ENCODE measurements at places on chromosomes 1 and 21.

- DNase-seq: no peak
These were observed 19.5 kb upstream of the DDR2 start for GRCh38 chr1:162612606-162613400.

DNA sequence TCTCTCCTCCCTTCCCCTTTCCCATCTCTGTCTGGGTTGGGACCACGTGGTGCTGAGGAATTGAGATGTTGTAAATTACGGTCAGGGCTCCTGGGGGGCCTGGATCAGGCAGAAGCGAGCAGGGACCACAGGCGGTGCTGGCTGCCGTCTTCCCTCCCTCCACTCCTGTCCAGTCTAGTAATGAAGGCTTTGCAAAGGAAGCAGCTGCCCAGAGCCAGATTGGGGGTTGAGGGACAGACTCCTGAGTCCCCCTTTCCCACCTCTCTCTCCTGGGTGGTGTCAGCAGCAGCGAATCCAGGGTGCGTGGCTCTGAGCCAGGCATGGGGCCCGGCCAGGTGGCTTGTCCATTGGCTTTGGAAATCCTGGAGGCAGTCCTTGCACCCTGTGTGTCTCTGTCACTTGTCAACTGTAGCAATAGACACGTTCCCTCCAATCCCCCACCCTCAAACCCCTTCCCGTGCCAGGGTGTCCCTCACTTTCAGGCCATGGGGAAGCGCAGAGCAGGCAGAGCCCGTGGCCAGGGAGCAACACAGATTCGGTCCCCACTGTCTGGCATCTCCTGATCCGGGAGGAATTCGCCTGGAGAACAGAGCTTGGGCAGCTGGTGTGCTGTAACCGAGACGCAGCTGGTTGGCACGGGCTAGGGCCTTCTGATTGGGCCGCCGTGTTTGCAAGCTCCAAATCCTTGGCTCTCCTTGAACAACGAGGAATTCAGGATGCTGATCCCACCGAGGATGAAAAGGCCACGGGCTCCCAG lies 64.8 kb upstream of the WNT4 start:
- DNase-seq: peak; percentile 83

DNA sequence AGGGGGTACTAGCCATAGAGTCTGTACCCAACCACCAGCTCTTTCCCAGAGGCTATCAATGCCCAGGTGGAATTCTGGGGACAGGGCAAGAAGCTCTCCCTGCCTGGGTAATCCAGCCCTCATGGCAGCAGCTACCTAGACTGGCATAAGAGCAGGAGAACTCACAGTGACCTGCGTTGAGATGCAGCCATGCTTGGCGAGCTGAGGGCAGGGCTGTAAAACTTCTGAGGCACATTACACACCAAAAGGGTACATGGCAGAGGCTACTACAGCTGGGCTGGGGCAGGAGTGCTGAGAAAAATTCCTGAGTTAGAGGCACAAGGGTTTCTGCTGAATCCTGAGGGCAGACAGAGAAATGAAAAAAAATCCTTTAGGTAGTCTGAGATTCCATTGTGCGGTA lies 927.9 kb upstream of the B3GALT2 start:
- DNase-seq: no peak

GRCh38 chr1:32703479-32704291 lies 1.1 kb upstream of the SYNC start:
- DNase-seq: peak; percentile 84

GRCh38 chr1:169151338-169151837 lies 44.9 kb downstream of the ATP1B1 start:
- no peak for DNase-seq

DNA sequence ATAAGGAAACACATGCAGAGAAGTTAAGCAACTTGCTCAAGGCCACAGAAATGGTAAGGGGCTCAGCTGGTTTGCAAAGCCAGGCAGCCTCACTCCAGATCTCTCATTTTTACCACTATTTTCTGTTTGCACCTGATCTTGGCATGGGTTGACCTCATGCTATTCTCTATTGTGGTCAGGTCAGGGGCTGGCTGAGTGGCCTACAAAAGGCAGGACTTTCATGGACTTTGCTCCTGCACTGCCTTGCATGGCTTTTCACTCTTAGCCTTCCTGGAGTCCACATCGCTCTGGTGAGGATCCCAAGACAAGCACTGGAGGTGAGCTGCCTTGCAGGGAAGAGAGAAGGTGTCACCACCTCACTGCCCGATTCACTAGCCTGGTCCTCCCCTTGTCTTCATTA lies 56.8 kb upstream of the CSF3R start:
- no peak for DNase-seq

- no peak for DNase-seq
These were observed 647.7 kb downstream of the LTN1 start for GRCh38 chr21:28344985-28345384.

DNA sequence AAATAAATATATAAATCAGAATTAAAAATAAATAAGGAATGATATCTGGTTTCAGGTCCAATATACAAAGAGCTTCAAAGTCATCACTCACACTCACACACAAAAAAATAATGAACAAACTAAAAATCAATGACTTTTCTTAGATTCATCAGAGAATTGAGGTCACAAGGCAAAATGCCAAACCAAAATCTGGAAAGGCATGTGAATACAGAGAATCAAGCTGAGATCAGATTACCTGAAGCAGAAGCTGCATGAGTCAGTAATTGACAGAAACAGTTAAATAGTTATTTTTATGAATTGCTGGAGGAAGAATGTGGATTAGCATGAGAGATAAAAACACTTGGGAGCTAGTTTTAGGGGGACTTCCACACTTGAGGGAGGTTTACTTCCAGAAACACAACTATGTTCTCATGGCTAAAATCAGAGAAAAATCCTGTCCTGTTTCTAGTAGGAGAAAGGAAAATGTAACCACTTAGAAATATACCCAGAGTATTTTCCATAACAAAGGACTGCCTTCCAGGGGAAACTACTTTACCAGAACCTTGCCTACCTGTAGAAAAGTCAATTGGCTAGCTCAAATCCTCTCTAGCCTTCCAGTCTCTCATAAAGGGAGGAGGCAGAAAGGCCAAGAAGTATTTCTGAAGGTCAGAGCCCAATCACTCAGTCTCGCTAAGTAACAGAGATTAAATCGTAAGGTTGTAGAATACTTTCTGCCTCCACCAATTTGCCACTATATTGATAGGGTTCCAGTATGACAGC lies 536.6 kb upstream of the NR5A2 start:
- DNase-seq: no peak

- DNase-seq: no peak
These were observed 63.4 kb upstream of the STUM start for GRCh38 chr1:226485192-226485591.

GRCh38 chr21:38474124-38474523 lies 24.2 kb downstream of the ERG start:
- DNase-seq: no peak

DNA sequence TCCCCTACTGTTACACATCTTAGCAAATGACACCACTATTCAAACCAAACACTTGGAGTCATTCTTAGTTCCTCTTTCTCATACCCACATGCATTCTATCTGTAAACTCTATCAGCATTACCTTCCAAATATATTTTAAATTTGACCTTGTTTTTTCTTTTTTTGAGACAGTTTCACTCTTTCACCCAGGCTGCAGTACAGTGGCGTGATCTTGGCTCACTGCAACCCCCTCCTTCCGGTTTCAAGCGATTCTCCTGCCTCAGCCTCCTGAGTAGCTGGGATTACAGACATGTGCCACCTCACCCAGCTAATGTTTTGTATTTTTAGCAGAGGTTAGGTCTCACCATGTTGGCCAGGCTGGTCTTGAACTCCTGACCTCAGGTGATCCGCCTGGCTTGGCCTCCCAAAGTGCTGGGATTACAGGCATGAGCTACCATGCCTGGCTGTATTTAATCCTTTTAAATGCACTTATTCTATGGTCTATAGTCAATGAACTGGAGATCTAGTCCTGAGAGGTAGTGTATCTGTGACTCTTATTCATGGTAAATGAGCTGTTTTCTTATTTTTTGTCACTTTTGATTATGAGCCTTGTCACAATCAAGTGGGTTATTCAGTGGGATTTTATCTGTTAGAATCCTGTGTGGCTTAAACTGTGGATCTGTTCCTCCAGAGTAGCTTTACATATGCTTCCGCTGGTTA lies 73.1 kb downstream of the GATAD2B start:
- DNase-seq: no peak

GRCh38 chr21:15406791-15407190 lies 323.0 kb upstream of the USP25 start:
- no peak for DNase-seq

DNA sequence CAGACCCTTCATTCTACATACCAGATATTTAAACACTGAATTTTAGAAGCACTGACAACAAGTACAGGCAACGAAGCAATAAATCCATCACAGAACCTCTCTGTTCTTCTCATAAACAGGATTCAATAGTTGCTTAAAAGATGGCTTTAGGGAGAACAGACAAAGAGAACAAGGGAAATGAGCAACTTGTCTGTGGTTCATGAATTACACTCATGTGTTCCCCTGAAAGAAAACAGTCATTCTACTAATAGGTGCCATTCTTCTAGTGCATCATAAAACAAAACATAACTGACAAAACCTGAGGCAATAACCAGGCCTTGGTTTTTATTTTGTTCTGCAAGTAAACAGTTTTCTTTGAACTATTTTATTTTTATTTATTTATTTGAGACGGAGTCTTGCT lies 6.8 kb downstream of the GNL2 start:
- DNase-seq: no peak

GRCh38 chr1:116558140-116558549 lies 12.7 kb downstream of the CD58 start:
- DNase-seq: no peak

All from right hindlimb (tissue), 1 donor.